MG63 (cell line): ENCODE measurements at places on chromosomes 7 and 10. TPM values are rescaled to one million over a fixed set of nuclear protein-coding genes. Genes with fewer than 3 reads are reported as not detected.

Gene GRM3
- total RNA-seq: not detected in 2 replicates

Gene DOCK1
- 22.0 and 30.8 TPM in 2 replicates for total RNA-seq

Gene HGF
- 41.0 and 50.8 TPM in 2 replicates for total RNA-seq

Gene PHTF2
- 5.0 and 5.7 TPM in 2 replicates for total RNA-seq

Gene NUDT13
- total RNA-seq: not detected in 2 replicates

Gene FRMD4A
- total RNA-seq: 2.4 and 8.8 TPM in 2 replicates

Gene ITIH5
- total RNA-seq: 0.44 TPM in 1 of 2 replicates, not detected in the other

Gene PMS2
- total RNA-seq: 11.9 and 16.5 TPM in 2 replicates

Gene PBLD
- total RNA-seq: 2.5 and 3.4 TPM in 2 replicates

Gene ADAP1
- total RNA-seq: 7.6 and 9.6 TPM in 2 replicates

Gene ANKRD30A
- total RNA-seq: not detected in 2 replicates

Gene HMX2
- 0.07 and 6.0 TPM in 2 replicates for total RNA-seq

Gene C10orf120
- not detected in 2 replicates for total RNA-seq

Gene CDNF
- 0.92 TPM in 1 of 2 replicates, not detected in the other for total RNA-seq

Gene PDE6C
- not detected in 2 replicates for total RNA-seq

DNA sequence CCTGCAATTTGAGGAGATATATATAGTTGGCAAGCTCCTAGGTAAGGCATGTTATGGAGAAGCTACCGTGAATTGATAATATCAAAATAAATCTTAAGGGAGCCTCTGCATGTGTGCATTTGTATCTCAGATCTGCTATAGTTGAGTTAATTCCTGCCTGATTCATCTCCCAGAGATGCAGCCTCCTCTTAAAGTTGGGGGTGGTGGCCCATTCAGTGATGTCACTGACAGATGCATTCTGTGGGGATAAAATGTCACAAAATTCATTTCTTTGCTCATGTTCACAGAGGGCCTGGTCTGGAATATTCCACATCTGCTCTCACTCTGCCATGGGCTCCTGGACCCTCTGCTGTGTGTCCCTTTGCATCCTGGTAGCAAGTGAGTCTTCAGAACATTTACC, 185.8 kb upstream of the PRSS1 start:
- no peak for DNase-seq

GRCh38 chr10:91907914-91908336, 1.4 kb downstream of the FGFBP3 start:
- no peak for DNase-seq

- peak; percentile 75 for DNase-seq
Observed at GRCh38 chr10:44752451-44753441, 158.4 kb upstream of the TMEM72 start.

- DNase-seq: no peak
Observed at GRCh38 chr7:114976666-114977065, 54.8 kb downstream of the MDFIC start.

DNA sequence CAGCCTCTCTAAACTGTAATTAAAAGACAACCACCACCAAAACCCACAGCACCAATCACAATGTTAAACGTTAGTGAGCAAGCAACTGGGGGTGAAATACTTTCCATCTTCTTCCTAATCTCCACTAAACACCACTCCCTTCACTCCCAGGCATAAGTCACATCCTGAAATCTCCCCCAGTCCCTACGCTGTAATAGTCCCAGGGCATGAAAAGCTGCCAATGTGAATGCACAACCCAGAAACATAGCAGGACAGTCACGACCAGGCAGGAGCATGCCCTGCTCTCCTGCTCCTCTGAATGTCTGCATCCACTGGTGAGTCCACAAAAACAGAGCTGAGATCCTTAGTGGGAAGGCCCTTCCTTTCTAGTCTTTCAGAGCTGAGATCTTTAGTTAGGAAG, 288.9 kb downstream of the PARD3 start:
- DNase-seq: peak; percentile 66

DNA sequence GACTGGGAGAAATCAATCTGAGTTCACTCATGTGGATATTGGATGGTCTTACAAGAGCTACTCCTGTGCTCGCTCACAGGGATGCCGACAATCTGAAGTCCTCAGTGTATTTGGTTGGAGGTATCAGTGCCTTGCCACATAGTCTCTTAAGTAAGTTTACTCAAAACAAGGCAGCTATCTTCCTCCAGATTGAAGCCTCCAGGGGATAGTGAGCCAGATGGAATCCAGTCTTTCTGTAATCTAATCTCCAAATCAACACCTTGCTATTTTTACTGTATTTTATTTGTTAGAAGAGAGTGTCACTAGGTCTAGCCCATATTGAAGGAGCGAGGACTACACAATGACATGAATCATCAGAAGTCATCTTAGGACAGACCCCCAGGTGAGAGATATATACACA, 456.6 kb upstream of the POT1 start:
- DNase-seq: no peak

GRCh38 chr10:6558759-6559461, 21.2 kb downstream of the PRKCQ start:
- DNase-seq: no peak

DNA sequence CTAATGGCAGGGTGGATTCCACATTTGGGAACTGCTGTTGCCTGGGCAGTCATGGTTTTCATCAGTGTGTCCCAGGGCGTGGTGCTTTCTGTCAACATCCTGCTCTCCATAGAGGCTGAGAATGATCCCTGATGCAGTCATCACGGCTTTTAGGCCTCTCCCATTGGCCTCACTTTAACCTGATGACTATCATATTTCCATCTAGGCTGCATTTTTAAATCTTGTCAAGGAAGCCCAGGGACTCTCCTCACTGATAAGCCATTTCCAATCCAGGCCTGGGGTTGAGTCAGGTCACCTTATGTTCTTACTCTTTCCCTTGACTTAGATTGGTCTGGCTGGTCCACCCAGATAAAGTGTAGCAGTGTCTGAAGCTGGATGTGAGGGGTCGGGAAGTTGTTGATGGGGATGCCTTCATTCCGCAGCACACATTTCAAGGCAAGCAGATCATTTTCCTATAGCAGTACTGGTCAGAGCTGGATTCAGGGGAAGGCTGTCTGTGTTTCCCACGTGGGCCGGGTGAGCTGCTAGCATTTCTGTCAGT, 177.0 kb downstream of the AUTS2 start:
- DNase-seq: peak; percentile 19

DNA sequence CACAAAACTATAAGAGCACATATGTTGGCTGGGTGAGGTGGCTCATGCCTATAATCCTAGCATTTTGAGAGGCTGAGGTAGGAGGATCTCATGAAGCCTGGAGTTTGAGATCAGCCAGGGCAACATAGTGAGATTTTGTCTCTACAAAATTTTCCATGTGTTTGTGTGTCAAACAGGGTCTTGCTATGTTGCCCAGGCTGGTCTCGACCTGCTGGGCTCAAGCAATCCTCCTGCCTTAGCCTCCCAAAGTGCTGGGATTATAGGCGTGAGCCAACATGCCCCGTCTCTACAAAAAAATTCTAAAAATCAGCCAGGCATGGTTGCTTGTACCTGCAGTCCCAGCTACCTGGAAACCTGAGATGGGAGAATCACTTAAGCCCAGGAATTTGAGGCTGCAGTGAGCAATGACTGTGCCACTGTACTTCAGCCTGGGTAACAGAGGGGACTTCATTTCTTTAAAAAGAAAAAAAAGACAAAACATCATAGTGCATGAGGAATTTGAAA, 28.3 kb downstream of the FZD9 start:
- DNase-seq: no peak

- DNase-seq: no peak
Observed at GRCh38 chr10:14654821-14655382, 119.8 kb downstream of the FAM107B start.

- no peak for DNase-seq
Observed at GRCh38 chr10:102033787-102034186, 22.2 kb downstream of the ARMH3 start.

GRCh38 chr7:27118580-27118979, 12.0 kb downstream of the HOXA4 start:
- DNase-seq: no peak

DNA sequence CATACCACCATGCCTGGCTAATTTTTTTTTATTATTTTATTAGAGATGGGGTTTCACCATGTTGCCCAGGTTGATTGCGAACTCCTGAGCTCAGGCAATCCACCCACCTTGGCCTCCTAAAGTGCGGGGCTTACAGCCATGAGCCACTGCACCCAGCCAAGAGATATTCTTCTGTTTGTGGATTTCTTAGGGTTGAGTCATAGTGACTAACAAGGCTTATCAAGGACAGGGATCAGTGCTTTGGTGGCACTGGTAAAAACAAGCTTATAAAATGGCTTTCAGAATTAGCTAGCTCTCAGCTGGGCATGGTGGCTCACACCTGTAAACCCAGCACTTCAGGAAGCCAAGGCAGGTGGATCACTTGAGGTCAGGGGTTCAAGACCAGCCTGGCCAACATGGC, 122.4 kb downstream of the ZNF248 start:
- no peak for DNase-seq

GRCh38 chr7:140605337-140605736, 35.3 kb downstream of the DENND2A start:
- peak; percentile 78 for DNase-seq

GRCh38 chr7:45080958-45081669, 7.7 kb downstream of the NACAD start:
- no peak for DNase-seq

DNA sequence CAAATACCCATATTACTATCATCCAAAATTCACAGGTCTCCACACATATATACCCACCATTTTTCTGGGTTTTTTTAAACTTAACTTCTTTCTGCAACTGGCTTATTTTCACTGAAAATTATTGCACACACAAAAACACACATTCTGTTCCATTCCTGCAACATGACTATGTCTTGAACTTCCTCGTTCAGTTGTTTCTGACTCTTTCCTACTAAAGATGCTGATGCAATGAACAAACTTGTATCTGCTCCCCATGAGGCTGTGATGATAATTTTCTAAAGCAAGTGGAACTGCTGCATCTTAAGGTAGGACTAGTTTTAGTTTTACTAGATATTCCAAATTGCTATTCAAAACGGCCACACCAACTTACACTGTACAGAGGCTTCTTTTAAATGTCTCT, 77.7 kb downstream of the OSBPL3 start:
- DNase-seq: no peak

GRCh38 chr7:103569621-103570305, 123.8 kb upstream of the SLC26A5 start:
- no peak for DNase-seq

DNA sequence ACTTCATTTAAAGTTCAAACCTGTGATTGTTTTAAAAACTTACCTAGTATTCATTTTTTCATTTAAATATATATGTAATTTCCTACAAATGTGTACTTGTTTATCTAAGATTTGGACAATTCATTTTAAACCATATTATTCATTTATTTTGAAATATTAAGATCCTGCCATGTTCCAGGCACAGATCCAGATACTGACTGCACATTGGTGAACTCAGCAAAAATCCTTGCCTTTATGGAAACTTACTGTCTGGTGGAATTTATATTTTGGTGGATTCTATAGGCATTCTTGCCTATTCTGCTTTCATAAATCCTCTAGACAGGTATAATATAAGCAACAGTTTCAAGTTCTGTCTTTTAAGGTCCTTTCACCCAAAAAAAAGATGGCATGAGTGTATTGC, 48.3 kb upstream of the RPA3 start:
- DNase-seq: no peak

GRCh38 chr10:123637326-123637880, 28.8 kb upstream of the GPR26 start:
- DNase-seq: peak; percentile 45

DNA sequence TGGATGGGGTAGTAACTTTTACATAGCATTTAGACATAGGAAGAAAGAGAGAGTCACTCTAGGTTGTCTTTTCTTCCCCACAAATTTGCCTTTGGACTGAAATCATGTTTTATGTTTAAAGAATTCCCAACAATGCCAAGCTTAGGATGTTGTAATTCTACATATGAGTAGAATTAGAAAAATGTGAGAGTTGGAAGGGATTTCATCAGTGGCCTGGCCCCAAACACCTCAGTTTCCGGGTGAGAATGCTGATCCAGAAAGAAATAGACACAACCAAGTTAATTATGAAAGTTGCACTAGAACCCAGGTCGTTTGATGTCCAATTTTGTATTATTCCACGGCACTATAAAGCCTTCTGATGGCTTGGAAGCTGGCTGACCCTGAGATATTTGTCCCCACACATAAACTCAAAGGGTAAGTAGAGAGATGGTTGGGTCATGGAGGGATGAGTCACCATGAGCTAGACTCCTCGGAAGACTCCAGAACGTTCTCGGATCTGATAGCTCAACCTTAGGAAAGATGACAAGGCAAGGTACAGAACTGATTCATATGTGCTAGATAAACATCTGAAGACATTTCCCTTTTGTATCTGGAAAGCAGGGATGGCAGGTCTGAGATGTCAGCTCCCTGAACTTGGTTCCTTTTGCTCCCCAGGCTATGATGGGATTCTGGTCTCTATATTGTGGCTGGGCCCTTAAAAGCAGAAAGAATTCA, 48.8 kb upstream of the SLC35B4 start:
- DNase-seq: peak; percentile 47

DNA sequence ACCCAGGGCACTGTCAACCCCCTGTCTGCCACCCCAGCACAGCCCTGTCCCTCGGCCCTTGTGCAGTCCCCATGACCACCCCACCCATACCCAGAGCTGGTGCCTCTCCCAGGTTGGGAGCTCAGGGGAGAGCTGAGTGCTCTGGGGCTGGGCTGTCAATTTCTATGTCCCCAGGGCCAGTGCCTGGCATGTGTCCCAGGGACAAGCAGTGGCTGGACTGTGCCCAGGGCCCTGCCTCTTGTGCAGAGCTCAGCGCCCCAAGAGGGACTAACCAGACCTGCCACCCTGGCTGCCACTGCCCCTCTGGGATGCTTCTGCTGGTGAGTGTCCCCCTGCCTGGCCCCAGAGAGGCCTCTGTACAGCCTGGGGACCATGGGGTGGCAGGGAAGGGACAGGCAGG, 29.0 kb upstream of the ZNF862 start:
- no peak for DNase-seq

DNA sequence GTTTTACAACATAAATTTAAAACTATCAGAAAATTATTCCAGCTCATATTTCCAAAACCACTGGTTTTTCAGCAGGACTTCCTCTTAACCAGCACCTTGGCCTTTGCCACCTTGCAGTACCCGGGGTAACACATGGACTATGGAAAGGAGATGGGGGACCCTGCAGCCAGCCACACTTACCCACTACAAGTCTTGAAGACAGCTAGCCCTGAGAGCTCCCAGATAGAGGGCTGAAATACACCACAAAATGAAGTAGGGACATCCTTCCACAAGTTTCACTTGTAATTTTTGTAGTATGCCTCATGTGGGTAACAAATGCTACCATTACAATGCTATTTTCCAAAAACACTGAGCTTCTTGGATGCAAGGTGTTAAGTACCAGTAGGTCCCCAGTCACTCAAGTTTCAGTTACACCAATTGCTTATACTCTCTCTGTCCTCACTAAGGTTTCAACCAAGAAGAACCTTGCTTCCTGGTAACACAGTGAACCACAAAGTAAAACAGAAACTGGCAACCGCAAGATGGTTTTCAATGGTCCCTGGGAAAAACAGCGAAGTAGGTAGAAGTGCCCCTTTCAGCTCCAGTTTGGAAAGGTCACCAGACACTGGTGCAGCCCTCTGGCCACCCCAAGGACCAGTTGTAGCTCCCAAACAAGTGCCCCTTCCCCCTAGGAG, 110.9 kb downstream of the SGMS1 start:
- DNase-seq: no peak

- no peak for DNase-seq
Observed at GRCh38 chr10:24382979-24383663, 174.2 kb downstream of the KIAA1217 start.

GRCh38 chr10:25562547-25562946, 371.5 kb upstream of the MYO3A start:
- DNase-seq: no peak

GRCh38 chr10:89609833-89610346, 35.2 kb downstream of the PANK1 start:
- no peak for DNase-seq

GRCh38 chr7:137804836-137805235, 41.9 kb downstream of the DGKI start:
- no peak for DNase-seq

GRCh38 chr7:86848226-86848625, 204.5 kb downstream of the GRM3 start:
- no peak for DNase-seq
